NCI-H187 treated with DMSO at 0.1 percent for 48 hours (cell line): ENCODE measurements at places on chromosomes 1 and 21.

DNA sequence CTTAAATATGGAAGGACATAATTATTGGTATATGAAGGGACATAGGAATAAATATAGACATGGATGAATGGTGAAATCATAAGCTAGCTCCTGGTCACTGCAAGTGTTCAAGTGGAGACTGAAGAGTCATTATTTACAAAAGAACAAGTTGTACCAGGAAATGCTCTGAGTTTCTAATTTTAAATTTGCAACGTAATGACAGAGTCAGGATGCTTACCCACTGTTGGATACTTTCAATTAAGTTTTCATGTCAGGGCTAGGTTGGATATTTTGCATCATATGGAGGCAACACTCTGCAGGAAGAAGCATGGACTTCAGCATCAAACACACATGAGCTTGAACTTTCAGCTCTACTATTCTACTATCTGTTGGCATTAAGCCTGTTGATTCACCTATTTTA lies 499.6 kb upstream of the C1orf87 start:
- no peak for DNase-seq

GRCh38 chr1:227540170-227541098 lies 22.9 kb upstream of the ZNF678 start:
- DNase-seq = no peak

GRCh38 chr21:37146320-37147235 lies 73.5 kb downstream of the TTC3 start:
- no peak for DNase-seq

DNA sequence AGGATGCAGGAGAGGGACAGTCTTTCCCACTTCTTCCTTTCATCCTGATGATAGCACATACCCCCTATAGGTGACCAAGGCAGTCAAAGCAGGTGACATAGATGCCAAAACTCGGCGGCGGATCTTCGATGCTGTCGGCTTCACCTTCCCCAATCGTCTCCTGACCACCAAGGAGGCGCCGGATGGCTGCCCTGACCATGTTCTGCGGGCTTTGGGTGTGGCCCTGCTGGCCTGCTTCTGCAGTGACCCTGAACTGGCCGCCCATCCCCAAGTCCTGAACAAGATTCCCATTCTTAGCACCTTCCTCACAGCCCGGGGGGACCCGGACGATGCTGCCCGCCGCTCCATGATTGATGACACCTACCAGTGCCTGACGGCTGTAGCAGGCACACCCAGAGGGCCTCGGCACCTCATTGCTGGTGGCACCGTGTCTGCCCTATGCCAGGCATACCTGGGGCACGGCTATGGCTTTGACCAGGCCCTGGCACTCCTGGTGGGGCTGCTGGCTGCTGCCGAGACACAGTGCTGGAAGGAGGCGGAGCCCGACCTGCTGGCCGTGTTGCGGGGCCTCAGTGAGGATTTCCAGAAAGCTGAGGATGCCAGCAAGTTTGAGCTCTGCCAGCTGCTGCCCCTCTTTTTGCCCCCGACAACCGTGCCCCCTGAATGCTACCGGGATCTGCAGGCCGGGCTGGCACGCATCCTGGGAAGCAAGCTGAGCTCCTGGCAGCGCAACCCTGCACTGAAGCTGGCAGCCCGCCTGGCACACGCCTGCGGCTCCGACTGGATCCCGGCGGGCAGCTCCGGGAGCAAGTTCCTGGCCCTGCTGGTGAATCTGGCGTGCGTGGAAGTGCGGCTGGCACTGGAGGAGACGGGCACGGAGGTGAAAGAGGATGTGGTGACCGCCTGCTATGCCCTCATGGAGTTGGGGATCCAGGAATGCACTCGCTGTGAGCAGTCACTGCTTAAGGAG lies 2.9 kb downstream of the NCDN start:
- DNase-seq = no peak

GRCh38 chr1:10730985-10731384 lies 65.5 kb downstream of the CASZ1 start:
- DNase-seq = no peak

- no peak for DNase-seq
These were observed 5.7 kb upstream of the TNR start for GRCh38 chr1:175749075-175749474.

- DNase-seq = no peak
These were observed 77.6 kb upstream of the CD34 start for GRCh38 chr1:207988326-207989165.

GRCh38 chr1:40742363-40743061 lies 41.1 kb upstream of the KCNQ4 start:
- DNase-seq = no peak

DNA sequence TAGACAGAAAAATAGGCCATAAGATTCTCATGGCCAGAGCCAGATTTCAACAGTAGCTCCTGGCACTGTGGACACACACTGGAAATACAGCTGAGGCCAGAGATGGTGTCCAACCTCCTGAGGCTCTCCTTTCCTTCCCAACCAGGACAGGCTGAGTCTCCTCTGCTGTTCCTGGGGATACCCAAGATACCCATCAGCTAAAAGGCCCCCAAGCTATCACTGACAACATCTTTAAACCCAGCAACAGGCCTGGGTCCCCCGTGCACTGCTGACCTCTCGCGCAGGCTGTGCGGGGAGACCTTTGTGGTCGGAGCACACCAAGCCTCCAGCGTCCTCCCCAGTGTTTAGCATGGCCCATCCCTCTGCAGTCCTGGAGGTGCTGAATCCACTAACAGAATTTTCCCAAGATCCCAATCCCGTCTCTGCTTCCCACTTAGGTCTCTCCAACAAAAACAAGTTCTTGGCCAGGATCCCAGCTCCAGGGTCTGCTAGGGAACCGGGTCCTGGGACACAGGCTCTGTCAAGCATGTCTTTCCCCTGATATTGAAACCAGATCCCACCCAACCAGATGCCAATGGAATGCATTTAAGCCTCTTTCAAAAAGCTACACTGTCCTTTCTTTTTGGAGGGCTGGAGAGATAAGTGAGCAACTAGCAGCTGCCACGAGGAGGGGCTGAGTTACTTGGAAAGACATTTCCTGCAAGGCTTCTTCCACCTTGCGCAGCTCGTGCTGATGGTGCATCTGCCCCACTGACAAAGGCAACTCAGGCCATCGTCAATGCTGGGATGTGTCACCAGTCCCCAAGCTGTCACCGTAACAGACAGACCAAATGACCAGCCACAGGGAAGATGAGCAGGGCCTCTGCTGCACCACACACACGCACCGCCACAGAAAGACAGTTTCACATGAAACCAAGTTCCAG lies 73.2 kb downstream of the BCAR3 start:
- no peak for DNase-seq

DNA sequence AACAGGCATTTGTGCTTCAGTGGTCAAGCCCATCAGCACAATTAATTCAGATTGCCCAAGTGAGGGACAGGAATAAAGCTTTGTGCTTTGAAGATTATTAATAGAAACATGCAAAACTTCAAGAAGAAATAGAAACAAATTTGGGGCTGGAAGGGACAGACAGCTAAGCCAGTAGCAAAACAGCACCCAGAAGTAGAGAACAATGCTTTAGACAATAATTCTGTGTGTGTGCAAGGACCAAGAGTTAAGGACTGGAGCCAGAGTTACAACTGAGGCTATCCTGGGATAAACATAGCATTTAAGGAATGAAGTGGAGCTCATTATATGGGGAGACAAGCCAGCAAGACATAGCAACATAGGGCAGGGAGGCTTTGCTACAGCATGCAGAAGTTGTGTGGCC lies 251.9 kb upstream of the DAB1 start:
- no peak for DNase-seq

DNA sequence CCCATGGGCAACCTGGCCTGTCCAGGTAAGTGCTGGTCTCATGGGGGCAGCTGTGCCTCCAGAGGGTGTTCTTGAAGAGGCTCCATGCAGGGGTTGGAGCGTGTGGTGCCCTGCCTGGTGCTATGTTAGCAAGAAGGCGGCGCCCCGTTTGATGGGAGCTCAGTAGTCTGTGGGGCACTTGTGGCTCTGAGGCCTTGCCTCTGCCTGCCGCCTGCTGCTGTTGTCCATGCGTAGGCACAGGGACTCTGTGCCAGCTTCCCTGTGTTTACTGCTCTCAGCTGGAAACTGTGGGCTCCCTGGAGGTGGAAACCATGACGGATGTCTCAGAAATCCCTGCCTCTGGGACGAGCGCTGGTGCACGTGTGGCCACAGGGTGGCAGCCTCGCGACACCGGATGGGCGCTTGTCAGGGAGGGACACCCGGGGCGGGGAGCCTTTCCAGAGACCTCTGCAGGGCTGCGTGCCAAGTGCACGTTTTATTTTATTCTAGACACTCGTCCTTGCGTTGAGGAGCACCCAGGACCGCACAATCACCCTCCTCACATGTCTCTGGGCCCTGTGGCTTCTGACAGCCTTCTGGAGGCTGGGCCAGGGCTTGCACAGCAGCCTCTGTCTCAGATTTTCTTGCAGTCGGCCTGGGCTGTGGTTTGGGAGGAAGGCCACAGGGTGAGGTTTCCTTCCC lies 27.1 kb downstream of the SNAP47 start:
- DNase-seq = peak; percentile 29

- DNase-seq = no peak
These were observed 102.5 kb upstream of the ATP1B1 start for GRCh38 chr1:169003864-169004516.

DNA sequence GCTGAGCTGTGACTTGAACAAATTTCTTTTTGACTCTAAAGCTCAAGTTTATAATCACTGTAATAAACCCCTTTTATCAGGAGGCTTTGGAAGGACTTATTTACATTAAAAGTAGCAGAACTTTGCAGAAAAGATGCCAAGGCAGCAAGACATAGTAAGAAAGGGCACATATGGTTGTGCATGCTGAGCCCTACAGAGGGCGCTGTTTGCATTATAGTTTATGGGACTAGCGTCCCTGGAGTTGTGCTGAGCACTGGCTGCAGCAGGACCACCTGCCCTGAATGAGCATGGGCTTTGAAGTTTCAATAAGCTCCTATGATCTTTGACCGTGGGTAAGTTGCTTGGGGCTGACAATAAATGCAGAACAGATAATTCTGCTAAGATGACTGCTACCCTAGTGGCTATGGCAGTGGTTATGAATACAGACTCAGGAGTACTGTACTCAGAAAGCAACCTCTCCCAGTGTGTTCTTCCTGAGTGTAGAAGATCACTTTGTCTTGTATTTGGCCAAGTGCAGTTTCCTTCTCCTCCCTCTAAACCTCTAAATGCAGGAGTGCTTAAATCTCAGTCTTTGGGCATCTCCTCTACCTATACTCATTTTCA lies 45.4 kb upstream of the USP1 start:
- no peak for DNase-seq

- DNase-seq = no peak
These were observed 145.3 kb downstream of the PLPP3 start for GRCh38 chr1:56434025-56434424.

DNA sequence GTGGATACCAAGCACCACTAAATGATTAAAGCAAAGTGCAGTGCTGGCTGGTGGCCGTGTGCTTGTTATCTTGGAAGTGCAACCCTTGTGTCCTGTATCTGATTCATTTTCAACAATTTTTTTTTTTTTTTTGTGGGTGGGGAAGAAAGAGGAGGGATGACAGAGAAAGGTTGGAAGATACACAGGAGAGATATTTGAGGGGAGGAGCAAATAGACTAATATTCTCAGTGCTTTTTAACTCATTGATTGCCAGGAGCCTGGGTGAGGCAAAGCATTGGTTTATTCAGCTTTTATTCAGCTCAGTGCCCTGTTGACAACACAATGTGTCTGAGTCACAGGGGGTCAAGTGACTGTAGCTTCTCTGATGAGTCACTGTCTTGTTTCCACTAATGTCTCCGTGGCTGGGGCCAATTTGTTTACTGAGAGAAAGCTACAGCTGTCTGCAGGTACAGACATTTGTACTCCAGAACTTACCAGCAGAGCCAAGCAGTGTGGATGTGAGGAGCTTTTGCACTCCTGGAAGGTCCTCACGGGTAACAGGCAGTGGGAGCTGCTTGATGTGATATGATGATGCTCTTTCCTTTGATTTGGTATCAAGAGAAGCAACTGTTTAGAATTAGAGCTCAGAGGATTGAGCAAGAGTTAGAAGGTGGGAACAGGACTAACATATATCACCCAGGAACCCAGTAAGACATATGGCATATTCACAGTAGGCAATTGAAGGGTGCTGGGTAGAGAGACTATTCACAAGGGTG lies 23.6 kb upstream of the DNM3 start:
- no peak for DNase-seq

- DNase-seq = no peak
These were observed 97.5 kb upstream of the ARHGEF16 start for GRCh38 chr1:3356827-3357460.

DNA sequence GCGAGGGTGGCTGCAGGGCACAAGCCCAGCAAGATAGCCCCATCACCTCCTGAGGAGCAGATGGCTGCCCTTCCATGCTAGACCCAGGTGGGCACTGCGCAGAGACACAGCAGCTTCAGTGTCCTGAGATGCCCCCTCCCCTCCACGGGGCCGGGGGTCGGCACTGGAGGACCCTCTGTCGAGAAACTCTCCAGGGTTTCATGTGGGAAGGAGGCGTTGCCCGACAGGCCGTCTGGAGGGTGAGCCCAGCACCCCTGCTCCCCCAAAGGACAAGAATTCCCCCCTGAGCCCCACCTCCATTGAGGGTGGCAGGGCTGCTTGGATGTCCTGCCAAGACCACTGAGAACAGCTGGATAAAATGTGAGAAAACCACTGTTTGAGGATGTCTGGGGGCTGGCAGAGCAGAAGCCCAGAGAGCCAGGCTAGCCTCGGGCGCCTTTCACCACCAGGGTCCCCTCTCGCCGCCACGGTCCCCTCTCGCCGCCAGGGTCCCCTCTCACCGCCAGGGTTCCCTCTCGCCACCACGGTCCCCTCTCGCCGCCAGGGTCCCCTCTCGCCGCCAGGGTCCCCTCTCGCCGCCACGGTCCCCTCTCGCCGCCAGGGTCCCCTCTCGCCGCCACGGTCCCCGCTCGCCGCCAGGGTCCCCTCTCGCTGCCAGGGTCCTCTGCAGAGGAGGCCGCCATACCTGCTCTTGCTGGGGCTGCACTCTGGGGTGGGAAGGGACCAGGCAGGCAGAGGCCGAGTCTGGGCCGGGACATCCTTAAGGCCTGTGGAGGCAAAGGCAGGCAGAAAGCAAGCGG lies 44.2 kb downstream of the SLC19A1 start:
- DNase-seq = no peak

DNA sequence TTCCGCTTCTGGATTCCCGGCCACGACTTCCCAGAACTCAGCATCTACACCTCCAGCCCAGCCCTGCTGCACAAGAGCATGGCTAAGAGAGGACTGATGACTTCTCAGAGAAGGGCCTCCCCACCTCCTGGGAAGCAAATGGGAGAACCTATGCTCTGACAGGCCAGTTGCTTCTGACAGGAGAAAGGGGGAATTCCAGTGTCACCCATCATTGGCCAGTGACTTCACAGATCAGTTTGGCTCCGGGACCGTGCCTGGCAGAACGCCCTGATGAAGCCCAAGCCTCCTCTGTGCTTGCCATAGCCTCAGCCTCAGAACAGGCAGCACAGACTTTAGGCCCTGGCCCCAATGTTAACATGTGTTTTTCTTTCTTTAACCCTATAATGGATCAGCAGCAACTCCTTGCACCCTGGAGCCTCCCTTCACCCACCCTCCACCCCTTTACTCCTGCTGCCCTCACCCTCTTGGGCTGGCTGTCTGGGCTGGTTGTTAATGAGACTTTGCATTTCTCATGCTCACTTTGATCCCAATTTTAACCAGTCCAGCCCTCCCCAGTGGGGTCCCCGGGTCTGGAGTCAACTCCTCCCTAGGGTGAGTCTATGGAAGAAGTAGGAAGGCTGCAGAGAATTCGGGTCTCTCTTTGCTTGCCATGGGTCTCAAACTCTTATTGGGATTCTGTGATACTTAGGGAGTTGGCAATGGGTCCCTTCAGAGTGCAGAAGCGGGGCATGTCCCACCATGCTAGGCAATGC lies 42.7 kb upstream of the SLC30A1 start:
- no peak for DNase-seq
